Osteocyte (in vitro differentiated cells): ENCODE measurements at places on chromosomes 3 and 15.

GRCh38 chr3:48142316-48142870, 45.8 kb downstream of the CDC25A start:
- no peak for DNase-seq

GRCh38 chr15:68580026-68580882, 1.5 kb downstream of the CORO2B start:
- DNase-seq, result no peak

DNA sequence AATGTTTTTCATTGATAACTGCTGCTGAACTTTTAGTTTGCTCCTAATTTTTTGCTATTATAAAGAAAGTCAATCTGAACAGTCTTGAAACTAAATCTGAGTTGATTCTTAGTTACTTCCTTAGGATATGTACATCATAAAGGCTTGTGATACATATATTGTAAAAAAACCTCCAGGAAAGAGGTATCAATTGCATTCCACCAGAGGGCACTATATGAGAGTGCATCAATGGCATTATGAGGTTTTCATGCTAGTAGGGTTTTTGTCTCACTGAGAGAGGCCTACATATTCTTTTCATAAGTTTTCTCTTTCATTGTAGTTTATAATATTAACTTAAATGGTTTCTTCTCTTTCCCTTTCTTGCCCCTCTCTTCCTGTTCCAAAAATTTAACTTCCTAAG, 46.9 kb downstream of the PIK3R4 start:
- DNase-seq, result no peak

- no peak for DNase-seq
These were observed 132.2 kb downstream of the TMCO5A start for GRCh38 chr15:38066612-38067011.

GRCh38 chr3:149532489-149533180, 58.1 kb downstream of the TM4SF4 start:
- DNase-seq, result no peak

DNA sequence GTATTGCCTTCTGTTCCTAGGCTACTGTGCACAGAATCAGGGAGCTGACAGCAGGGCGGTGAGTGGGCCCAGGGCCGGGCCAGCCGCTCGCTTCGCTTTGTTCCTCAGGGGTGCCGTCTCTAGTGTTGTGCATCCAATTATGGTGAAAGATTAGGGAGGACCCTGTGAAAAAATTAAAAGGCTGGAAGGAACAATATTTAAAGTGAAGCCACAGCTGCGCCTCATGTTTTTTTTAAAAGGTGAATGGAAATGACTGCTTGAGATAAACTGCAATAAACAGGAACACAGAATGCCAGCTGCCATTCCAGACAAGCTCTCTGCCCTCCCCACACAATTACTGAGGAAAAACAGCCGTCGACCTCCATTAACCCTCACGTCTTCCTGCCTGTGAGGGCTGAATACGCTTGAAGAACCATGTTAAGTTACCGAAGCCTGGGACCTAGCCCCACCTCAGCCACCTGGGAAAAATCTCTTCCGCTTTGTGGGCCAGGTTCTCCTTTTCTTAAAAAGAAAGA, 132.0 kb upstream of the IL12A start:
- DNase-seq, result no peak

DNA sequence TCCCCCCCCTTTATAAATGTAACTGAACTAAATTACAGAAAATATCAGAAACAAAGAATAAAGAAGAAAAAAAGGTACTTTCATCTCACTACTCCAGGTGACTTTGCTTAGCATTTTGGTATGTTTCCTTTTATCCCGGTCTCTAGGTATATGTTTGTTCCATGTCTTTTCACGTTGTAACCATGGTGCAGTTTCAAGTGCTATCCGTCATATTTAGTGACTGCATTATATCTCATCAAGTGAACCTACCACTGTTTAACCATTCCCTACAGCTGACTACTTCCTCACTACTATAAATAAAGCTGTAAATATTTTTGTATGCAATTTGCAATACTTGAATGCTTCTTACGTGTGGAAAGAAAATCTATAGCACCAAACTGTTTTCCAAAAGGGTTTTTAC, 2.2 kb downstream of the BTBD1 start:
- no peak for DNase-seq
